ENCODE measurements at places on chromosomes 11 and 22. TPM values are rescaled to one million over a fixed set of nuclear protein-coding genes. Genes with fewer than 3 reads are reported as not detected.

DNA sequence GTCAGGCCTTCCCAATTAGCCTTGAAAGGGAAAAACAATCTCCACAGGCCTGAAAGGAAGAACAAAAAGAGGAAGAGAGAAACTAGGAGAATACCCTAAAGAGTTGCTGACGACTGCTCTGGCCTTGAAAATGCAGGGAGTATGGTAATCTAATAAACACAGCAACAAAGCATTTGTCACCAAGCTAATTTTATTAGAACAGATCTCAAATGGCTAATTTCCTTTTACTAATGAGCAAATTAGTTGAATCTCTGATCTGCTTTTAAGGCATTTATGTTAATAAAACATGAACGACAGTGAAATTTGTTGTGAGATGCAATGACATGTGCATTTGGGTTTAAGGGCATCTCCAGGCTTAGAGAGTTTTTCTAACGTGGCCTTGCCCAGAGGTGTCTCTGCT is 212.2 kb downstream of the BUD13 start:
- no peak for DNase-seq
- H3K4me3 ChIP-seq, result no peak overlapping the region
- no peak overlapping the region for H3K27ac ChIP-seq
- peaks cover 14% of the 10 kb centered on the region for H3K4me1 ChIP-seq
- 0 out of 2 replicates have a peak, but pooled peaks cover 4% of the 10 kb centered on the region for H3K27me3 ChIP-seq

GRCh38 chr11:96215826-96216225 is 127.2 kb downstream of the MAML2 start:
- peaks cover 51% of the 10 kb centered on the region for H3K4me1 ChIP-seq
- no peak overlapping the region for H3K4me3 ChIP-seq
- peak overlapping the region; percentile 5 for H3K27ac ChIP-seq
- H3K27me3 ChIP-seq, result no peaks in the 10 kb centered on the region
- no peak for DNase-seq
- H3K36me3 ChIP-seq, result no peaks in the 10 kb centered on the region

DNA sequence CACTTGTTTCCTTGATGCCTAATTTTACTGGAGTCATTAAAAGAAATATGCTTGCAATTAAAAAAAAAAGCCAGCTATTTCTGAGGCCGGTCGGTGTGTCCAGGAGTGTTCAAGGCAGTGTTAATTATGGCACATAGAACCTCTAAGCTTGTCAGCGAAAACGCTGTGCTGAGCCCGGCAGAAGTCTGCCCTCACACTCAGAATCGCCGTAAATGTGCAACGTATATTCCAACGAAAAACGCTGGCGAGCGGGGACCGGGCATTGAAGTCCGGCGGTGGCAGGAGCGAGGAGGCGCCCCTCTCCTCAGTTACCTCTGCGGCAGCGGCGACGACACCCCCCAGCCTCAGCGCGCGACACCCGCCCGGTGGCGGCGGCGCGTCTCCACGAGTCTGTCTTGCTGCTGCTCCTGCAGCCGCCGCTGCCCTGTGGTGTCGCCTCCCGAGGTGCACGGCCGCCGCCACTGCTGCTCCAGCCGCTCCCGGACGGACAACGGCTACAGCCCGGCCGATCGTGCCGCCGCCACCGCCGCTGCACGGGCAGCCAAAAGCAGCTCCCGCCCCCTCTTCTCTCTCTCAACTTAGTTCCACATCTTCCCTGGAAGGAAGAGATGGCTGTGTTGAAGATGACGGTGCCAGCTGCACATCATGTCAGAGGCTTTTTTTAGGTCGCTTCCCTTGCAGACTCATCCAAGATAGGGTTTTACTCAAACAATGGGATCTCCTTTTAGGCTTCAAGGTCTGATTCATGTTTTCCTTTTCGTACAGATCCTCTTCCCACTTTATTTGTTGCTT is 56.0 kb downstream of the JAM3 start:
- H3K27me3 ChIP-seq, result no peaks in the 10 kb centered on the region
- DNase-seq, result no peak
- H3K4me3 ChIP-seq, result no peak overlapping the region
- H3K4me1 ChIP-seq, result no peaks in the 10 kb centered on the region

AGBL2 gene
- total RNA-seq, result 2.9 TPM

- H3K4me1 ChIP-seq, result no peaks in the 10 kb centered on the region
- no peak for DNase-seq
- H3K4me3 ChIP-seq, result no peak overlapping the region
- no peaks in the 10 kb centered on the region for H3K27me3 ChIP-seq
Observed at GRCh38 chr22:34243023-34243422, 322.7 kb upstream of the LARGE1 start.

- H3K27ac ChIP-seq, result no peak overlapping the region
- H3K36me3 ChIP-seq, result no peaks in the 10 kb centered on the region
- H3K4me1 ChIP-seq, result peaks cover 14% of the 10 kb centered on the region
- no peak for DNase-seq
Observed at GRCh38 chr11:10622957-10623791, 54.7 kb upstream of the LYVE1 start.

DNA sequence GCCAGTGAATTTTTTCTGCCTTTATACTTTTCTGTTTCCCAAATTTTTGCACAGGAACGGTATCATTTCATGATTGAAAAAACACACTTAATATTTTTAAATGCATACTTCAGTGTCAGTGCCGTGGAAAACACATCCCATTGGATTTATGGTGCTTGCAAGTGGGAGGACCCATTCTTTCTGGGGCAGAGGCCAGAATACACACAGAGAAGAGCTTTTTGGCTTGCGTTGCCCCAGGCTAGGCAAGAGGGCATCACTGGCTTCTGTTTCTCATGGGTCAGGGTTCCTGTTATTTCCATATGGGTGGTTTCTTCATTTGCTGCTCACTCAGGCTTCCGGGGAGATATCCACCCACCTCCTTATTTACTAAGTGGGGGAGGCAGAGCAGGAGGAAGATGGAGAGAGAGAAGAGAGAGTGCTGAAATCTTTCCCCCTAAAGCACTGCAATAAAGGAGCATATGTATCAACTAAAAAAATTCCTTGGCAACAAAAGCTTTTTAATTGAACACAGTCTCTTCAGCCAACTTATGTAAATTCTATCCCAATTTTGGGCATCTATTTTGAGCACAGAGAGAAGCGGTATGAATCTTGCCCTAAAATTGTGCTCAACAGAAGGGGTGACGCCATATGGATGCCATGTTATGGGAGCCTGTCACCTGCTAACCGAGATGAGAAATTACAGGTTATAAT is 66.0 kb upstream of the KIRREL3 start:
- H3K36me3 ChIP-seq, result no peaks in the 10 kb centered on the region
- H3K4me1 ChIP-seq, result no peaks in the 10 kb centered on the region
- no peak for DNase-seq
- H3K27me3 ChIP-seq, result no peaks in the 10 kb centered on the region
- H3K4me3 ChIP-seq, result no peak overlapping the region

- H3K4me1 ChIP-seq, result peaks cover 83% of the 10 kb centered on the region
- DNase-seq, result peak; percentile 87
- H3K27me3 ChIP-seq, result no peaks in the 10 kb centered on the region
- peak overlapping the region; percentile 97 for H3K27ac ChIP-seq
- no peak overlapping the region for H3K4me3 ChIP-seq
Observed at GRCh38 chr22:30208631-30209603, 37.6 kb downstream of the LIF start.

CABP4 gene
- not detected for total RNA-seq

GRCh38 chr22:40368836-40369235 is 1.6 kb upstream of the SGSM3 start:
- H3K4me3 ChIP-seq, result no peak overlapping the region
- no peak for DNase-seq
- no peaks in the 10 kb centered on the region for H3K27me3 ChIP-seq
- no peak overlapping the region for H3K27ac ChIP-seq
- no peaks in the 10 kb centered on the region for H3K4me1 ChIP-seq
- H3K36me3 ChIP-seq, result no peaks in the 10 kb centered on the region

TOM1 gene
- total RNA-seq, result 47.4 TPM

DNA sequence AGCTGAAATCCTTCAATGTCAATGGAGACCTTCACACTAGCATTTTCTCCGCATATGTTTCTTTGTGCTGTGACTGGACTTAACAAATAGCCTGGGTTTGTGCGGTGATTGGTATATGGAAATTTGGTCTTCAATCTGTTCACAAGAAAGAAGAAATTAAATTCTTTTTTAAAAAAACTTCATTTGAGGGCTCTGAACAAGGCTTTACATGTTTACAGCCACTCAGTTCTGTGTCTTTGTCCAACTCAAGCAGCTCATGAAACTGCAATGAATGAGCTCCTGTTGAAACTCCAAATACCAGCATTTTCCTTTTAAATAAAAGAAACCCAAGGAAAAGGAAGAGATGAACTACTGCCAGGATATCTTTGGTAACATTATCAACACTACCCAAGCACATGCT is 57.3 kb downstream of the PIK3C2A start:
- DNase-seq, result no peak
- H3K4me1 ChIP-seq, result no peaks in the 10 kb centered on the region
- no peak overlapping the region for H3K4me3 ChIP-seq
- H3K36me3 ChIP-seq, result peaks cover 2% of the 10 kb centered on the region
- no peak overlapping the region for H3K27ac ChIP-seq
- no peaks in the 10 kb centered on the region for H3K27me3 ChIP-seq
